ENCODE measurements at places on chromosomes 3 and 15.

DNA sequence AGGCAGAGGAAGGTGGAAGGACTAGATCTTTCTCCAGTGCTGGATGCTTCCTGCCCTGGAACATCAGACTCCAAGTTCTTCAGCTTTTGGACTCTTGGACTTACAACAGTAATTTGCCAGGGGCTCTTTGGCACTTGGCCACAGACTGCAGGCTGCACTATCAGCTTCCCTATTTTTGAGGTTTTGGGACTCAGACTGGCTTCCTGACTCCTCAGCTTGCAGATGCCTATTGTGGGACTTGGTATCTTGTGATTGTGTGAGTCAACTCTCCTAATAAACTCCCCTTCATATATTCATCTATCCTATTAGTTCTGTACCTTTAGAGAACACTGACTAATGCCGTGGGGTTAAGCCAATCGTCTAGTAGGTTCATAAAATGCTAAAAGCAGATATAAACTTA, 8.8 kb upstream of the B3GNT5 start:
- no peak for DNase-seq

GRCh38 chr3:27511724-27512422, 27.7 kb upstream of the SLC4A7 start:
- DNase-seq: no peak

DNA sequence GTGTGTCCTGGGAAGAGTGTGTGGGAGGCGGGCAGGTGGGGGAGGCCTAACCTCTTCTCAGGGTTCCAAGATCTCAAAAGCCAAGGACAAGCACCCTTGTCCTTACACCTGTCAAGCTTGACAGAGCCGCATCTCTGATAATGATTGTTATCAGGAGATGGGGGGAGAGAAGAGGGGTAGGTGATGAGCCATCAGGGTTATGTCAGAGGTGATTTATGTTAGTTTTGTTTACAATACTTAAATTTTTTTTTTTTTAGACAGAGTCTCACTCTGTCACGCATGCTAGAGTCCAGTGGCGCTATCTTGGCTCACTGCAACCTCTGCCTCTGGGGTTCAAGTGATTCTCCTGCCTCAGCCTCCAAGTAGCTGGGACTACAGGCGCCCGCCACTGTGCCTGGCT, 7.4 kb upstream of the NCBP2 start:
- no peak for DNase-seq

DNA sequence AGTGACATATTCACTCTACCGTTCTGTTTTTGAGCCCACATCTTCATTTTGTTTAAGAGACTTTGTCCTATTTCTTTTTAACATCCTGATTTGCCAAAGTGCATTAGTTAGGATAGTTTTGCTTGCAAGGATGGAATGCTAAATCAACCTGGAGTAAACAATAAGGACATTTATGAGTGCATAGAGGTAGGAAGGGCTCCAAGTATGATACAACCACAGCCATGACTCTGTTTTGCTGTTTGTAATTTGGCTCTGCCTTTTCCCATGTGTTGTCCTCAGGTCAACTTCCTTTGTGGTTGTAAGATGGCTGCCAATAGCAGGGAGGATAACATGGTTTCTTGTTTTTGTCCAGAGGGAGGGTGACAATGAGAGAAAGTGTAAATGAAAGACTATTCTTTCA, 66.4 kb upstream of the GOLIM4 start:
- DNase-seq: no peak

- DNase-seq: no peak
Measured at GRCh38 chr3:127207727-127208482, 15.0 kb downstream of the PRR23E start.

DNA sequence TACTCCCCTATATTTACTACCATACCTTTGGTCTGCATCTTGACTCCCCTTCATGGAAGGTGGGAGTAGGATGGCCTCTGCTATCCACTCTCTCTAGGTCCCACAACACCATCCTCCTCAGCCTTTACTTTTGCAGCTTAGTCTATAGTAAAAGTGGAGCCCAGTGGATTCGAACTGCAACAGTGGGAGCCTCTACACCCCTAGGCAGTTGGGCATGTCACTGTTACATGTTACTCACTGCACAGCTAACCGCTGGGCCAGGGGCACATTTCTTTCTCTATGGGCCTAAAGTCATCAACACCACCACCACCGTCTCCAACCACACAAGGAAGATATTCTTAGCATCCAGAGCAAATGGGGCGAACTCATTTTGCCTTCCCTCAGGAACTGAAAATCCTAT, 62.9 kb downstream of the KLF13 start:
- DNase-seq: no peak

GRCh38 chr3:73255609-73256029, 194.2 kb downstream of the EBLN2 start:
- no peak for DNase-seq

DNA sequence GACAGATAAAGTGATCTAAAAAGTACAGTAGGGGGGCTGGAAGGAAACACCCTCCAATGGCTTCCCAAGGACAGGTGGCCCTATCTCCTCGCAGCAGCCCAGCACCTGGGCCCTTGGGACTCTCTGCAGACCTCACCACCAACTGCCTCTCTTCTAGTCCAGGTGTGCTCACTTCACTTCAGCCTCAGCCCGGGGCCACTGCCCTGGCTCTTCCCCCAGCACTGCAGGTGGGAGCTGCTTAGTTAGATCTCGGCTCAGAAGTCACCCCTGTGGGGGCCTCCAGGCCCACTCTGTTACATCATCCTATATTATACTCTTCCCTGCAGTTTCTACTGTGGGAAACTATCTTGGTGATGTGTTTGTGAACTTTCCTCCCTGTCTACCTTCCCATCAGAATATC, 2.0 kb downstream of the KLF15 start:
- DNase-seq: no peak

DNA sequence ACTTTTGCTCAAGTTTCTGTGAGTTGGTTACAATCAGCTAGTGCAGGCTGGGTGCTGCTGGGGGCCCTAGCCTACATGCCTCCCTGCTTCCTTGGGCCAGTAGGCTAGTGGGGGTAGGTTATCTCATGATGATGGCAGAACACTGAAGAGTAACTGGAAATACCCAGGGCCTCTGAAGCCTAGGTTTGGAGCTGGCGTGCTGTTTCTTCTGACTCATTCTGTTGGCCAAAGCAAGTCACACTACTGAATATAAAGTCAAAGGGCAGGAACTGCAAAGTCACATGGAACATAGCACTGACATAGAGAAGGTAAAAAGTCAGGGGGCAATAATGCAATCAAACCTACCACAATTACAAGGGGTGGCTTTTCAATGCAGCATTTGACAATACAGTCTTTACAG, 34.5 kb downstream of the RASGRP1 start:
- DNase-seq: no peak

DNA sequence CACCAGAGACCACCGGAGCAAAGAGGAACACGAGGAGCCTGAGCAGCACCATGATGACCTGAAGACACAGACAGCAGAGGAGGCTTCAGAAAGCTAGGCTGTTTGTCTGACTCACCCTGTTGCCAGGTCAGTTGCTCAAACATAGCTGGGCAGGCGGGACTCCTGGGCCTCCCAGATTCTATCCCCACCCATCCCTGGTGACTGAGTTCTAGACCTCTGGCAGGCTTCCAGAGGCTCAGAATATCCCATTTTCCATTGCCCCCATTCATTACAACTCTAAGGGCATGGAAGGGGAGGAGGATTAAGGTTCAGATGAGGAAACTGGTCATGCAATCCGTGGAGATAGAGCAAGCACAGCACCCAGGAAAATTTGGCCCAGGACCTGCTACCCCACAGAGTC, at the start of gene CDHR4:
CDHR4 (minus strand) TSS at position 113 of the 400 bp plus-strand sequence; CDS start at position 52, 61 bp downstream.
- no peak for DNase-seq

DNA sequence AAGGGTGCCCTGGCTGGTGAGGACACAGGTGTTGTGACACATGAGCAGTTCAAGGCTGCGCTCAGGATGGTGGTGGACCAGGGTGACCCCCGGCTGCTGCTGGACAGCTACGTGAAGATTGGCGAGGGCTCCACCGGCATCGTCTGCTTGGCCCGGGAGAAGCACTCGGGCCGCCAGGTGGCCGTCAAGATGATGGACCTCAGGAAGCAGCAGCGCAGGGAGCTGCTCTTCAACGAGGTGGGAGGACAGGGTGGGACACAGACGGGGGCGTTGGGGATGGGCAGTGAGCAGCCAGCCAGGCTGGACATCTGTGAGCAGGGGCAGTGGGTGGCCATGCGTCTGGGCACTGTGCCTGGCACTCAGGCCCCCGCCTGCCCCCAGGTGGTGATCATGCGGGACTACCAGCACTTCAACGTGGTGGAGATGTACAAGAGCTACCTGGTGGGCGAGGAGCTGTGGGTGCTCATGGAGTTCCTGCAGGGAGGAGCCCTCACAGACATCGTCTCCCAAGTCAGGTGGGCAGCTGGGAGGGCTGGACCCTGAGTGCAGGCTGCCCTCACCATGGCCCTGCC, 10.3 kb downstream of the ANKRD63 start:
- no peak for DNase-seq

DNA sequence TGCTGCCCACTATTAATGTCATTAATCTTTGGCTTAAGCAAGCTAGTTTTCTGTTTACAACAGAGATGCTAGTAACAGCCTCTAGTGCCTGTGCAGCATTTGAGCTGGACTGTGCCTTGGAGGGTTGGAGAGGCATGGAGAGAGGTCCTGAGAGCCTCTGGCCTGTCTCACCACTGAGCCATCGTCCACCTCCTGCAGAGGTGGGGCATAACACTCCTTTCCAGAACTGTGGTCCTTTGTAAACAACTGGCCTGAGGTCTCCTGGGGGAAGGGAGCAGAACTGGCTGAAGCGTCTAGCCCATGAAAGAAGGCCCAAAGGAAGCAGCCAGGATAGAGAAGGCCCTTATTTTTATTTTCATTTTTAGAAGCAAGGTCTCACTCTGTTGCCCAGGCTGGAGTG, 10.0 kb upstream of the CAMKV start:
- DNase-seq: no peak

GRCh38 chr3:44001072-44001471, 240.6 kb upstream of the TOPAZ1 start:
- no peak for DNase-seq

DNA sequence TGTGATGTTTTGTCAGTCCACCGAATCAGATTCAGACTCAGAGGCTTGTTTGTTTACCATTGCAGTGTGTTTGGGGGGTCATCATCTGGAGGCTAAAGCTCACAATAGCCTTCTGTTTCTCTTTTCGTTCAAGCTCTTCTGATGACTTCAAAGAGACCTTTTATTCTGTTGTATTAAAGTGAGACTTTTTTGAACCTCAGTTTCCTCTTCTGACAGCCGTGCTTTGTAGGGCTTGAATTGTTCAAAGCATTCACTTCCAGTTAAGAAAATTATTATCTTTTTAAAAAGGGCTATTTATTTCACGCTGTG, 1.3 kb downstream of the PXK start:
- no peak for DNase-seq

- DNase-seq: no peak
Measured at GRCh38 chr15:97425596-97425995, 534.9 kb upstream of the ARRDC4 start.

GRCh38 chr3:188747489-188747888, 424.3 kb upstream of the TPRG1 start:
- DNase-seq: no peak

DNA sequence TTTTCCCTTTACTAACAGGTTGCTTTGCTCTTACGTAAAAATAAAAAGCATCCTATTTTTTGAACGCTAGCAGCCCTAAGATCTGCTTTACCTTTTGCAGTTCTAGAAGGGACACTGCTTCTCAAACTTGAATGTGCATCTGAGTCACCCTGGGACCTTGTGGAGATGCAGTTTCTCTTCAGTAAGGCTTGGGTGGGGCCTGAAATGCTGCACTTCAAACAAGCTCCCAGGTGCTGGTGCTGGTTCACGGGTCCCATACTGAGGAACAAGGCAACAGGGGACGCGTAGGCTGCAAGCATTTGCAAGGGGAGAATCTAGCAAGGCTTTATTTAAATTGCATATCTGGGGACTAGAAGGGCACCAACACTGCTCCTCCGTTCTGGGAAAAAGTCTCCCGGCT, 30.0 kb downstream of the MB21D2 start:
- DNase-seq: no peak

- DNase-seq: no peak
Measured at GRCh38 chr15:60179786-60180391, 175.8 kb downstream of the FOXB1 start.

DNA sequence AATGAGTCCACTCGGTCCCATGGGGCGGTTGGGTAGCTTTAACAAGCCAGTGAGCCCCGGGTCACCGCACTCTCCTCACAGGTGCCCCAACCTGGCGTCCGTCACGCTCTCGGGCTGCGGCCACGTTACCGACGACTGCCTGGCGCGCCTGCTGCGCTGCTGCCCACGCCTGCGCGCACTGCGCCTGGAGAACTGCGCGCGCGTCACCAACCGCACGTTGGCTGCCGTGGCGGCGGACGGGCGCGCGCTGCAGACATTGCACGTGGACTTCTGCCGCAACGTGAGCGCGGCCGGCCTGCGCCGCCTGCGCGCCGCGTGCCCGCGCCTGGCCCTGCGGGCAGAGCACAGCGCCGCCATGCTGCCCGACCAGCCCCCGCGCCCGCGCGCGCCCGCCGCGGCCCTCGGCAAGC, 3.4 kb downstream of the FBXL22 start:
- DNase-seq: peak; percentile 50

GRCh38 chr3:57120040-57120439, 45.1 kb downstream of the IL17RD start:
- no peak for DNase-seq

DNA sequence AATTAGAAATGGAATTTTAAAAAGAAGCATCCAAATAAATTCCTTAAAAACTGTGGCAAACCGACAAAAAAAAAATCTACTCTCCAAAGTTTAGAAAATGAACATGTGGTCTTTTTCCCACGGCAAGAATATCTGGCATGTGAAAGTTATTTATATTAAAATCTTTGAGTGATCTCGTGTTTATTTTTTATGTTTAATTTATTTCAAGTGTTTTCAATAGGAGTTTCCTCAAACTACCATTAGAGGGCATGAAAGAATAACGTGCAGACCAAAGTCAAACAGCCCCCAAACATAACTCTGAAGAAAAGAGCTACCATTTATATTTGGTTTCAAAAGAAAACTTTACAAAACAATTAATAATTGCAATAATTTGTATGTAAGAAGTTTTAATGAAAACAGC, 286.4 kb downstream of the ZIC4 start:
- no peak for DNase-seq

GRCh38 chr3:130907966-130908365, 14.1 kb downstream of the ATP2C1 start:
- no peak for DNase-seq

- no peak for DNase-seq
Measured at GRCh38 chr15:39788800-39789565, 6.3 kb upstream of the FSIP1 start.

DNA sequence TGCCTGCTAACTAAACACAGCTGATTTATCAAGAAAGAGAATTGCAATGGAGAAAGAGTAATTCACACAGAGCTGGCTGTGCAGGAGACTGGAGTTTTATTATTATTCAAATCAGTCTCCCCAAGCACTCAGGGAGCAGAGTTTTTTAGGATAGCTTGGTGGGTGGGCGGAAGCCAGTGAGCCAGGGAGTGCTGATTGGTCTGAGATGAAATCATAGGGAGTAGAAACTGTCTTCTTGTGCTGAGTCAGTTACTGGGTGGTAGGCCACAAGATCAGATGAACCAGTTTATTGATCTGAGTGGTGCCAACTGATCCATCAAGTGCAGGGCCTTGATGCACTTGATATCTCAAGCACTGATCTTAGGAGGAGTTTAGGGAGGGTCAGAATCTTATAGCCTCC, 891.9 kb upstream of the CADM2 start:
- no peak for DNase-seq

All from DMS79 (cell line).